AG09319 (cell line): ENCODE measurements at places on chromosomes 16 and 17.

DNA sequence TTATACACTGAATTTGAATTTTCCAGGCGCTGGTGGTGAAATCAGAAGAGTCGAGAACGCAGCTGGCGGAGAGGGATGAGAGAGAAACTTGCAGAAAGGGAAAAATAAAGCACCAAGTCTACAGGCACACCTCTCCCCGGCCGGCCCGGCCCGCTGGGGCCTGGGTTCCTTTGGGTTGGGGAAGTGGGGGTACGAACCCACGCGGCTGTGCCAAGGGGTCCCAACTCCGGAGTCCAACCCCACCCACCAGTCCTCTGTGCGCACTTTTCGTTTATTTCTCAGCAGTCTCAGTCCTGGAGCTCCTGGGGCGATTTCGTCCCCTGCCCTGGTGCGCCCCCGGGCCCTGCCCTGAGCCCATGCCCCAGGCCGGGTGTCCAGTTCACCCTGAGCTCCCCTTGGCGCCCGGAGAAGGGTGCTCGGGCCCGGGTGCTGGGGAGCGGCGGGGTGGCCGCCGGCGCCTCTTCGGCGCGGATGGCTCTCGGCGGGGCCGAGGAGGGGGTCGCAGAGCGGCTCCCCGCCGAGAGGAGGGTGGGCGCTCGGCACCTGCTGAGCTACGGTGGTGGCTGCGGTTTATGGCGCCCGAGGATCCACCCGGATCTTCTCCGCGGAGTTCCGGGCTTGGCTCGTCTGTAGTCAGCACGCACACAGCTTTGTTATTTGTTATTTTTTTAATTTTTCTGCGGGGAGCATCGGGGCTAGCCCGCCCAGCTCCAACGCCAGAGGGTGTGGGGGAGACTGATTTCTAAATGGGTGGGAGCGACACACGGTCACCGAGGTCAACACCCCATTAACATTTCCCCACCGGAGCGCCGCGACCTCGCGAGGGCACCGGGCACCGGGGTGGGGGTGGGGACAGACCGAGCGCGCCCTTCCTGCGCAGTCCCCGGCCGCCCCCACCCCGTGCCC is 15.7 kb upstream of the CBX8 start:
- no peak for DNase-seq

DNA sequence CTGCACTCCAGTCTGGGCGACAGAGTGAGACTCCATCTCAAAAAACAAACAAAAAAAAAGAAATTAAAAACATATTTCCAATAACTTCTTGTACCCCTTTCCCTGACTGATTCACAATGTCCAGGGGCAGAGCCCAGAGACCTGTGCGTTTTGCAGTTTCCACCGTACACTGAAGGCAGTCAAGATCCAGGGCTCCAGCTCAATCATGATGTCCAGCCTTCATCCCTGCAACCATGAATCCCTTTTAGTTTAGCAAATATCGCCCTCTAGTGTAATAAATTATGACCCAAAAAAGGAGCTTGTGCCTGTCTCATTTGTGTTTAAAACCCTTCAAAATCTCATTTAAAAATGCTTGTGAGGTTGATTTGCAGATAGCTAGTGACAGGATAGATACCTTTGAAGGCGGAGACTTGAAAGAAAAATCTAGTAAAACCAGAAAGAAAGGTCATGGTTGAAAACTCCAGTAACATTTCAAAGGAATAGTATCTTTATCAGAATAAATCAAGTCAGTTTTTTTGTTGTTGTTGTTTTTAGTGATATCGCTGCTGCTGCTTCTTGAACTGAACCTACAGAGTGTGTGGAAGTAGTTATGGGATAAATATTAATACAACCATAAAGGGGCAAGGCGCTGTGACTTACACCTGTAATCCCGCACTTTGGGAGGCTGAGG is 3.7 kb upstream of the ERN1 start:
- DNase-seq: no peak

GRCh38 chr16:85828166-85828565 is 28.7 kb downstream of the COX4I1 start:
- DNase-seq: no peak

- DNase-seq: no peak
These were observed 22.0 kb downstream of the NDUFAF8 start for GRCh38 chr17:81261096-81261495.

- DNase-seq: no peak
These were observed 40.2 kb upstream of the METTL16 start for GRCh38 chr17:2551928-2552327.

DNA sequence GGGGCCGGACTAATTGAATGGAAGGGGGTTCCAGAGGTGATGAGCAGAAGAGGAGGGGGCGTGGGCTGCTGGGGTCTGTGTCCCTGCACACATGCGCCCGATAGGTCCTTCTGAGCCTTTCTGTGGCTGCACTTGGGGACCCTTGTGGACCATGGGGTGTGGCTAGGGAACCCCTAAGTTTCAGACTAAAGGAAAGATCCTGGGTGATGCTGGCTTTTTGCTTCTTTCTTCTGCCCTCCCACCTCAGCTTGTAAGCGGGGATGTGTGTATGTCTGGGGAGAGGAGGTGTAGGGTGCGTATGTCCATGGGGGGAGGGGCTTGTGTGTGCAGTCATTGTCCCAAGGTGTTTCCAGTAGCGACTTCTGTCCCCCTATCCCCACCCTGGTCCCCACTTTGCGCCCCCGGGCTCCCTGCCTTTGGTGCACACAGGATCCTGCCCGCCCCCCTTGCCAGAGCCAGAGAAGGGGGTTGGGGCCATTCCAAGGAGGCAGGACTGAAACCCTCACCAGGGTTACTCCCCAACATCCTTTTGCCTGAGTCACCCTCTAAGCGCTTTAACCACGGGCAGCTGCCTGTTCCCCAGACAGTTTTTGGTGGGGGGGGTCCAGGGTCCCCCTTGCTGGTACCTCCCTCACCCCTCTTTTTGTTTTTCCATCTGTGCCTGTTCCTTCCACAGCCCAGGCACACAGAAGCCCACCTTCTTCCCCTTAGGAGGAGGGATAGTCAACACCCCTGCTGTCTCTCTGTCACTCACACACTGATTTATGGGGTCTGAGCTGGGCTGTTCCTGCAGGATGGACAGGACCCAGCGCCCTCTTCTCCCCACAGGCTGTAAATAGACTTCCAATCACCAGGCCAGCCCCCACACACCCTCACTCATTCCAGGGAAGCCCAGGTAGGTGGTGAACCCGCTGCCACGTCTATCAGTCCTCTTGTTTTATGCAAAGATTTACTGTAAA is 83.2 kb downstream of the ARHGAP23 start:
- DNase-seq: peak; percentile 34

DNA sequence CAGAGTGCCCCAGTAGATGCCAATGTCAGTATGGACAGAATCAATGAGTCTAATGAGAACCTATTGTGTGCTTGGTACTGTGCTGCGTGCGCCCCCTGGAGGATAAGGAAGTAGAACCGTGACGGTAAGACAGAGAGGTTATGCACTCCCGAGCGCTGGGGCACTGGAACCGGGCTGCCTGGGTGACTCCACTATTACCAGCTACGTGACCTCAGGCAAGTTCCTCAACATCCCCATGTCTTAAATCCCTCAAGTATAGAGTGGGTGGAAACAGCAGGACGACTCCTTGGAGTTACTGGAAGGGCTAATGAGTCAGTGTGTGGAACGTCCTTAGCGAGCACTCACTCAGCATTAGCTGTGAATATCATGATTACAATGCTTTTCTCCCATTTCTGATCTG is 16.2 kb downstream of the CHST4 start:
- no peak for DNase-seq

DNA sequence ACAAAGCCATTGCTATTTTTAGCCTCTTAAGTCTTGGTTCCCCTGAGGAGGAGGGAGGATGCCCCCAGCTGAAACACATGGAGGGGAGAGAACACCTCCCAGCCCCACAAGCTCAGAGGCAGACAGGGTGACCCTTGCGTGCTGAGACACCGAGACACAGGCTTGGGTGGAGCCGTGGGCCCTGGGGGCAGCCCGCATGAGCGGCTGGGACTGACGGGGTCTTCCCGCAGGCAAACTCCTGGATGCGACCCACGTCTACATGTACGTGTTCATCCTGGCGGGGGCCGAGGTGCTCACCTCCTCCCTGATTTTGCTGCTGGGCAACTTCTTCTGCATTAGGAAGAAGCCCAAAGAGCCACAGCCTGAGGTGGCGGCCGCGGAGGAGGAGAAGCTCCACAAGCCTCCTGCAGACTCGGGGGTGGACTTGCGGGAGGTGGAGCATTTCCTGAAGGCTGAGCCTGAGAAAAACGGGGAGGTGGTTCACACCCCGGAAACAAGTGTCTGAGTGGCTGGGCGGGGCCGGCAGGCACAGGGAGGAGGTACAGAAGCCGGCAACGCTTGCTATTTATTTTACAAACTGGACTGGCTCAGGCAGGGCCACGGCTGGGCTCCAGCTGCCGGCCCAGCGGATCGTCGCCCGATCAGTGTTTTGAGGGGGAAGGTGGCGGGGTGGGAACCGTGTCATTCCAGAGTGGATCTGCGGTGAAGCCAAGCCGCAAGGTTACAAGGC is 9.8 kb downstream of the SLC16A3 start:
- no peak for DNase-seq

GRCh38 chr16:81360135-81360534 is 45.4 kb downstream of the GAN start:
- DNase-seq: no peak

DNA sequence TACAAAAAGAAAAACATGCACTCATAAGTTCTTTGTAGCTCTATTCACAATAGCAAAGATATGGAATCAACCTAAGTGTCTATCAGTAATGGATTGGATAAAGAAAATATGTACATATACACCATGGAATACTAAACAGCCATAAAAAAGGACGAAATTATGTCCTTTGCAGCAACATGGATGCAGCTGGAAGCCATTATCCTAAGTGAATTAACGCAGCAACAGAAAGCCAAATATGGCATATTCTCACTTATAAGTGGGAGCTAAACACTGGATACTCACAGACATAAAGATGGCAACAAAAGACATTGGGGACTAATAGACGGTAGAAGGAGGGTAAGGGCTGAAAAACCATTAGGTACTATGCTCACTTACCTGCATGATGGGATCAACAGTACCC is 5.8 kb downstream of the CMC2 start:
- no peak for DNase-seq

- no peak for DNase-seq
These were observed 225.9 kb upstream of the EEF2KMT start for GRCh38 chr16:5323284-5324141.

- DNase-seq: no peak
These were observed 6.9 kb upstream of the ACTG1 start for GRCh38 chr17:81519284-81520020.

- DNase-seq: no peak
These were observed 6.8 kb downstream of the ZNF207 start for GRCh38 chr17:32356750-32357149.

DNA sequence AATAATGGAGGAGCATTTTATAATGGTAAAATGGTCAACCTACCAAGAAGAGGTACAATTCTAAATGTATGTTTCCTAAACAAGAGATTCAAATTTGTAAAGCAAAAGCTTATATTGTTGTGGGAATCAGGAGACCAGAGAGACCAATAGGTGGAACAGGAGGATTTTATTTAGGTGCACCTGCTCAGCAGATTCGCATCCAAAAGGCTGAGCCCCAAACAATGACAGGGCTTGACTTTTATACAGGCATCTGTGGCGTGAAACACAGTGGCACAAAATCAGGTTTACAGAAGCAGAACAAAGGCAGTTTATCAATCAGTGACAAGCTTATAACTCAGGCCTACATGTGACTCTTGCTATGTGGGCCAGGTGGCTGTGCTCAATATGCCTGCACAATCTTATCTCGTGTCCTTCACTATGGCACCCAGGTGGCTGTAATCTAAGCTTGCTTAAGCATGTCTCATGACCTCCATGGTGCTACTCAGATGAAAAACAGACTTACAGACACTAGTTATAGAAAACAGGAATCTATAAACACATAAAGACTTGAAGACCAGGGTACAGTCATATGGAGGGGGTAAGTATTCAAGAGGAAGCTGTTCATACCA is 780.2 kb upstream of the CA10 start:
- DNase-seq: no peak

- DNase-seq: no peak
These were observed 128.7 kb downstream of the XYLT1 start for GRCh38 chr16:17342031-17342430.
